Activated naive CD8-positive, alpha-beta T cell treated with anti-CD3 and anti-CD28 coated beads, Interleukin-2, amount 50 U/mL, for 24 hours (primary cell): ENCODE measurements at places on chromosomes 7 and 10.

DNA sequence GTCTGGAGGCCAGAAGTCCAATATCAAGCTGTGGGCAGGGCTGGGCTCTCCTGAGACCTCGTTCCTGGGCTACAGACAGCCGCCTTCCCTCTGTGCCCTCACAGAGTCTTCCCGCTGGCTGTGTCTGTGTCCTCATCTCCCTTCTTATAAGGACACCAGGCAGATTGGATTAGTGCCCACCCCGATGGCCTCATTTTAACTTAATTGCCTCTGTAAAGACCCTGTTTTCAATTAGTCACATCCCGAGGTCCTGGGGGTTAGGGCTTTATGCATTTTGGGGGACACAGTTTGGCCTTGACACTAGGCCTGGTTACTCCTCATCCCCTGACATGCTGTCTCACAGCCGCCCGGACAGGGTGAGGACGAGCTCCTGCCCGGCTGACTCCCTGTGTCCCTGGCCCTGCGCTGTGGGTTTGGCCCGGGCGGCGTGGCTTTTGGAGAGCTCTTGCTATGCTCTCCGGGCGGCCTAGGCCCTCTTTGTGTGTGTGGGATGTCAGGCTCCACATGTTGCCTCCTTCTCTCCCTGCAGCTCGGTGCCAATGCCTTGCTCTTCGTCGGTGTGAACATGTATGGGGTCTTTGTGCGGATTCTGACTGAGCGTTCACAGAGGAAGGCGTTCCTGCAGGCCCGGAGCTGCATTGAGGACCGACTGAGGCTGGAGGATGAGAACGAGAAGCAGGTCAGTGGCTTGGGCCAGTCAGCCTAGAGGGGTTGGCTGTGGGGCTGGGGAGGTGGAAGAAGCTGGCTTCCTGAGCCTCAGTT is 18.2 kb downstream of the ADCY1 start:
- no peak for DNase-seq

- no peak for DNase-seq
Measured at GRCh38 chr7:143288836-143289235, 685 bp downstream of the CASP2 start.

DNA sequence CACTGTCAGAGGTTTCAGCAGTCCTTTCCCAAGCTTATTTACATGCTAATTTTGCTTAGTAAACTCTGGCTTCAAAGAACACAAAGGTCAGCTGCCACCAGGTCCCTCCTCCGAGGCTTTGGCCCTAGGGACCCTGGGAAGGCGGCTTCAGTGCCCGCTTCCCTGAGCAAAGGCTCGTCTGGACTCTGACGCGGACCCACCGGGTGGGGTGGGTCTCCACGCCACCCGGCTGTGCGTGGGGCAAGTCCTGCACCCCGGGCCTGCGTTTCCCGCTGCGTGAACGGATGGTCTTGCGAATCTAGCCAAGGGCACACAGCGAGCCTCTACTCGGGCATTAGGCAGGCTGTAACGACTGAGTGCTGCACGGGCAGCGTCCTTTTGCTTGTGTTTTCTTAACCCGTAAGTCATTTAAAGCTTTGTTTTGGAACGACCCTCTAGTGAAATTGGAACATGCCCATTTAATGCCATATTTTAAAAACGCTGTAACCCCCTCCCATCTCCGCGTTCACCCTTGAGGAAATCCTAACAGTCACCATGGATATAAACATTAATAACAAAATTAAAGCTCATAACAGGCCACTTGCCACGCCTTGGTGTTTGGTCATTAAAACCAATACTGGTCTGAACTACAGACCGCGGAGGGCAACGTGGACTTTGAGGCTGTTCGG is 828 bp downstream of the BNIP3 start:
- DNase-seq = peak; percentile 20

DNA sequence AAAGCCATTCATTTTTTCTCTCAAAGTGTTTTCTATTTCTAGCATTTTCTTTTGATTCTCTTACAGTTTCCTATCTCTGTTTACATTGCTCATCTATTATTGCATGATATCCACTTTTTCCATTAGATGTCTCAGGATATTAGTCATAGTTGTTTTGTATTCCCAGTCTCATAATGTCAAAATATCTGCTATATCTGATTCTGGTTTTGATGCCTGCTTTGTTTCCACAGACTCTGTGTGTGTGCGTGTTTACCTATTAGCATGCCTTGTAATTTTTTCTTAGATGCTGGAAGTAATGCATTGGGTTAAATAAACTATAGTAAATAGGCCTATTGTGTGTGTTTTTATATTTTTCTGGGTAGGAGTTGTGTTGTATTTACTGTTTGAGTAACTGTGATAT is 1126.3 kb downstream of the SORCS1 start:
- DNase-seq = no peak

DNA sequence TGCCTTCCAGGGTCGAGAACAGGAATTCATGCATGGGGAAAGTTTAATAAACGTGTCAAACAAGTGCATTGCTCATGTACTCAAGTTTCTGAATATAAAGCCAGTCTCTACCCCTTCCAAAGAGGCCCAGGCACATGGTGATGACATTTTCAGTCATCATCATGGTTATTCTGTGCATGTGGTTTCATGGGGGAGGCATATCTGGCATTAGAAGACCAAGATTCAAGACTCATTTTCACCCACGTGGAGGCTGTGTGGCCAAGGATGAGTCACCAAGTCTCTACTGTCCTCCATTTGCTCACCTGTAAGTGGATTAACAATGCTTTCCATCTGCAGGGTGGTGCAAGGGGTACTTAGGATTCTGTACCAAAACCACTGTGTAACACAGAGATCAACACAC is 34.0 kb upstream of the CNPY1 start:
- DNase-seq = peak; percentile 42

DNA sequence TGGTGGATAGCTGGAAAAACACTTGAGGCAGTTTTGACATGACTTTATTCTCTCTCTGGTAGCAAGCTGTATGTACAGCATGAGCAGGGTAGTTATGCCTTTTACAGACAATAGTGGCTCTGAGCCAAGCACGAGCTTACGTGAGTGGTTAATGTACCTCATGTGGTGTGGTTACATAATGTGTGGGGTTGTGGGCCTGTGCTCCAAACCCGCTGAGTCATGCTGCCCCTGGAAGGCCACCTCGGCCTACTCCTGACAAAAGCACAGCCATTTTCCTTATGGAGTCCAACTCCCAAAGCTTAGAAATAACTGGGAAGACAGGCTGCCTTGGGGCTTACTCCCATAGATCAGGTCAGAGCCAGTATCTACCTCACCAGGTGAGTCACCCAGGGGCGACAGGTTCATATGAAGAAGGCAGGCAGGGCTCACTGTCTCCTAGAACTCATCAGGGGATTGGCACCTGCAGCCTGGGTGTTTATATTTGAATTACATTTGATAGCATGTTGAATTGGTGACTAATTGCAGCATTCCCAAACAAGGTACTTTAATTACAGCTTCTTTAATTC is 404.5 kb downstream of the ADRA2A start:
- DNase-seq = no peak

DNA sequence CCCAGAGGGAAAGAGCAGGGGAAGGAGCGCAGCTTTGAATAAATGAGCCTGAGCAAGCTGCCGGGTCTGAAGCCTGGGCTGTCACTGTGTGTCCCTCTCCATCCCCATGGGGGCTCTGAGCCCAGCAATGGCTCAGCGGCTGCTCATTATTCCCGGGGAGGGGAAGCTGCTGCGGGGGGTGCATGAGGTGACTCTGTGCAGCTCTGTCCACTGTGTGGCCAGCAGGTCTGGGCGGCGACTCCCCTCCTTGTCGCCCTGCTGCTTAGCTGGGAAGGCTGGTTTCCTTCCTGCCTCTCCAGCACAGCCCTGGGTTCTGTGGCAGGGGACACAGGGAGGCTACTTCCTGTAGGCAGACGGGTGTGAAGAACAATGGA is 234.2 kb downstream of the PRPF18 start:
- DNase-seq = no peak

DNA sequence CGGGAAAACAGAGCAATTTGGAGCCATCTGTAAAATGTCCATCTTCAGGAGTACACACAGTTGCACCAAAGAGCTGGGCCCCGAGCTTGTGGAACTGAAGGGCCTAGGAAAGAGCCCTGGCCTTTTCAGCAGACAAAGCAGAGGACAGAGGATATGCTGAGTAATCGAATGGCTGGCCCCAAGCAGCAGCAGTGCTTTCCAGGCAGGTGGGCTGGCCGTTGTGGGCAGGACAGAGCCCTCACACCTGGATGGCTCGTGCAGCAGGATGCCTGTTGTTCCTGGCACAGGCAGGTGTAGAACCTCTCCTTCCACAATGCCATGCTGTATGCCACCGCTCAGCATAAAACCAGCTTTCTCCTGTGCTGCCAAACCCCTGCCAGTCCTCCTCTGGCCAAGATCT is 32.5 kb upstream of the TNS3 start:
- DNase-seq = no peak

DNA sequence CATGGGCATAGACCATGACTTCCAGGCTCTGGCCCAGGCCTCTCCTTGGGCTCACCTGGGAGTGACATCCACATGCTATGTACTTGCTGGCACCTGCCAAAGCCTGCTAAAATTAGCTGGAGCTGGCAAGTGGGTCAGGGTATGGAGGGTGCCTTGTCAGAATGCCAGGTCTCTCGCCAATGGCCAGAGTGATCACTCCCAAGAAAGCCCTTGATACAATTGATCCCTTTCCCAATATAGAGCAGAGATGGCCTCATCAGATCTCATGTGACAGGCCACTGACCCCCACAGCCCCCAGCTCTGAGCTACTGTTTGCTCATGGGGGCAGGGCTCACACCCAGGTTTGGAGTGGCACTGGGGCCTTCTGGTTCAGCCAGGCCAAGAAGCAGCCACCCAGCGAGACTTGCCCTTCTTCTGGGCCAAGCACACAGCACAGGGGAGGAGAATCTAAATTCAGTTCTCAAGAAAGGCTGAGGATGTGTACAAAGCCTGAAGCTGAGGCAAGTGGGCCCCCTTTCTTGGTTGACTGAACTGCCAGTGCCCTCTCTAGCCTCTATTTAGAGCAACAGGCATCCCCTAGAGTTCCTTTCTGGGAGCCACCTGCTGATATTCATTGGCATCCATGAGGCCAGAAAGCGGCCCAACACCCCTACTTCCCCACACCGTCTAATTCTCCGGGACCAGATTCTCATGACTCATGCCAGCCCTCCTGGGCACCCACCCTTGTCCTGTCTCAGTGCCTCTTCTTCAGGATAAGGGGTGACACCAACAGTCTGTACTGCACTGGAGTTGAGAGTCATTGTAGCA is 18.9 kb upstream of the MYL7 start:
- DNase-seq = no peak

DNA sequence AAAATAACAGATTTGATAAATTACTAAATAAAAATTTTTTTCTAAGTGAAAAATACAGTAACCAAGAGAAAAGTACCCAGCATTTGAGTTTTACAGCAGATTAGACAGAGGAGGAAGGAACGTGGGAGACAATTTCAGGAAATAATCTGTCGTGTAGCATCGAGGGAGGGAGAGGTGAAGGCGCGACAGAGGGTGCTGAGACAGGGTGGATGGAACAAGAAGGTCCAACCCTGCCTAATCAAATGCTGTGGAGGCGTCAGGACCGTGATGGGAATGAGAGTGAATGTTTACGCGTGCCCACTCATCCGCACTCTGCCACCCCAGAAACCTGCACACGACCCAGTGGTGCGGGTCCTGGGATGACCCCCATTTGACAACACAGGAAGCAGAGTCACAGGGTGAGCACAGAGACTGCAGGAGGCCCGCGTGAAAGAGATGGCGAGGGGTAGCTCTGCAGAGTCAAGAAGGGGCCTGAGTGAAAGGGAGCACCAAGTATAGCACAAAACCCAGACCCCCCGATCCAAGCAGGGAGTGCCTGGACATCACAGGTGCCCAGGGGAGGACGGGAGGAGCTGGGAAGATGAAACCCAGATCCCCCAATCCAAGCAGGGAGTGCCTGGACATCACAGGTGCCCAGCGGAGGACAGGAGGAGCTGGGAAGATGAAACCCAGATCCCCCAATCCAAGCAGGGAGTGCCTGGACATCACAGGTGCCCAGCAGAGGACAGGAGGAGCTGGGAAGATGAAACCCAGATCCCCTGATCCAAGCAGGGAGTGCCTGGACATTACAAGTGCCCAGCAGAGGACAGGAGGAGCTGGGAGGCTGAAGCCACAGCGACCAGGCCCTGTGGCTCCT is 558.9 kb downstream of the DNAJB6 start:
- no peak for DNase-seq
